ENCODE measurements at places on chromosomes 12 and 14.
A peak's percentile ranks its signal among the peaks of the same experiment; 100 is the strongest.

GRCh38 chr12:26726956-26727355, 106.0 kb downstream of the ITPR2 start:
- peak; percentile 2 for DNase-seq

DNA sequence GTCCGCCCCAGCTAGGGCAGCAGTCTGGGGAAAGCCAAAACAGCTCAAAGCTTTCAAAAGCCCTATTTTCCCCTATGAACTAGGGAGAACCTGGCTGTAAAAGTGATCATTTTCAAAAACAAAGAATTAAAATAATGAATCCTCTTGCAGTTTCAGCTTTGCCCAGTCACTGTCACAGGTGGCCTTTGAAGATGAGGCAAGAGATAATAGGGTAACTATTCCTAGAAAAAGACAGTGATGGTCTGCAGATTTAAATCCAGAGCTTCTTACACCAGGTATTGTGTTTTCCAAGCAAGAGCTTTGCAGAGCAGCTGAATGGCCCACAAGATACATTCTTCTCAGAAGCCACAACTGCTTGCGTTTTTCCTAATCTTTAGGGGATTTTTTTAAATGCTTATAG, 80.2 kb upstream of the NUDT4 start:
- no peak for DNase-seq

GRCh38 chr14:20356422-20356821, 13.0 kb downstream of the PARP2 start:
- peak; percentile 9 for DNase-seq

DNA sequence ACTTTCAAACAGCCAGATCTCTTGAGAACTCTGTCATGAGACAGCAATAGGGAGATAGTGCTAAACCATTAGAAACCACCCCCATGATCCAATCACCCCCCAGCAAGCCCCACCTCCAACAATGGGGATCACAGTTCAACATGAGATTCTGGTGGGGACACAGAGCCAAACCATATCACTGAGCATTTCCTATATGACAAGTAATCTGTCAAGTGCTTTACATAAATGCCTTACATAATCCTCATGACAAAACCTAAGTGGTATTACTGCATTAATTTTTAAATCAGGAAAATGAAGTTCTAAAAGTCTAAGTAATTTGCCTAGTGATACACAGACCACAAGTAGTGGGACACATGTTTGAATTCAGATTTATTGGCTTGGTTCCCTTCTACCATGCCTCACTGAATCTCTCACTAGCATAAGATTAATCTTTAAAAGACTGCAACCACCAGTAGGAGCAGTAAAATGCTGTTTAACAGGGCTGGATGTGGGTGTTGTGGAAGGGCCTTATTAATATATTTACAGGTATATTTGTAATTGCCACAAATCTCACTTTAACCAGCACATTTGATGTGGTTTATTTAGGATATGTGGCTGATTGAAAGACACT, 323.1 kb upstream of the FBXO33 start:
- DNase-seq = no peak

DNA sequence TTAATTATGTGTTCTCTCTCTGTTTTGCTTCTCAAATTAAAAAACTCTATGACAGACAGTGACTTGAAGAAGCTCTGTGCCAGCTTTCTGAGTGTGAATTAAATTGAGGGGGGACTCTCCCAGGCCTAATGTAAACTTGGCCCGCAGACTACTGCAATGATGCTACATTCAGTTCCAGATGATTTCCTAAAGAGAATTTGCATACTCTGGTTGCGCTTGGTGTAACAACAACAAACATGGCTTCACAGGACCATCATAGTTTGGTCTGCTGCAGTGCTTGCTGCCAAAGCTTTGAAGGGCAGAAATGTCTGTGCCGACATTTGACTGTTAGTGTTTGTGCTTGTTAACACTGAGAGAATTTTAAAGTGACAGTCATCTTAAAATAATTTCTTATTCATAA, 25.0 kb downstream of the CFAP54 start:
- DNase-seq = no peak

- no peak for DNase-seq
Measured at GRCh38 chr14:52730709-52731111, 744 bp downstream of the STYX start.

- no peak for DNase-seq
Measured at GRCh38 chr12:74499192-74499591, 38.4 kb upstream of the ATXN7L3B start.

- DNase-seq = peak; percentile 84
Measured at GRCh38 chr12:93571365-93571924, 1.0 kb upstream of the SOCS2 start.

- DNase-seq = no peak
Measured at GRCh38 chr12:104263580-104264358, 39.8 kb upstream of the EID3 start.

DNA sequence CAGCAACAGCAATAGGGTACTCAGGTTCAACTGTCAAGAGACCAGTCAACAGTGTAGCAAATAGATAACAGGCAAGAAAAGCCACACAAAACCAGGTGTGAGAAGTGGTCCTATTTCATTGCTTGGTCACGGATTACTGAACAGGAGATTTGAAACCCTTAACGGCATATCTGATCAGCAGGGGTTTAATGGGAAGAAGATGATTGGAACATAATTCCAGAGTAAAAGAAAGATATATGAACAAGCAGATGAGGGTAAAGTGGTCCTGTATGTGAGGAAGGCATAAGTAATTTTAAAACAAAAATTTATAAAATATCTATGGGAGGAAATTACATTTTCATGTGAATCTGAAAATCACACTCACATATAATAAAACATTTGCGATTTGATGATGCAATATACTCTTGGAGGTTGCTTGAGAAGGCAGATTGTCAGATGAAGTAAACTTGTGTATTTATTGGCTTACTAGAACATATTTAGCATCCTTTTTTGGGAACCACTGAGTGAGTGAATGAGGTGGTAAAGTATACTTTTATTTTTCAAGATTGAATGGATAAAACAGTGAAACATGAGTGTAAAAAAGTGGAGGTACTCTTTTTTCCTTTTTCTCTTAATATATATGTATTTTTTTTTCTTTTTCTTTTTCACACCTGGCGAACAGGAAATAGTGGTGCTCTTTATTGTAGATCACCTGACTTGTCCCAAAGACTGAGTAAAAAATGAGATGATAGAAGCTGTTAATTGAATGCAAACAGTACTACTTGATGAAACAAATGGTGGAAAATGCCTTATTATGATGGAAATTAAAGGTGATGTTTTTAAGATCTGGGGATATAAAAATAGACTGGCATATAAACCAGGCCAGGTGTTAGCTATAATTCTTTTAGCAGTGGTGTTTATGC, 21.6 kb upstream of the SDR39U1 start:
- DNase-seq = no peak

- DNase-seq = no peak
Measured at GRCh38 chr14:84420221-84420620, 1109.7 kb upstream of the FLRT2 start.

GRCh38 chr14:81342850-81343580, 57.1 kb downstream of the STON2 start:
- DNase-seq = no peak

DNA sequence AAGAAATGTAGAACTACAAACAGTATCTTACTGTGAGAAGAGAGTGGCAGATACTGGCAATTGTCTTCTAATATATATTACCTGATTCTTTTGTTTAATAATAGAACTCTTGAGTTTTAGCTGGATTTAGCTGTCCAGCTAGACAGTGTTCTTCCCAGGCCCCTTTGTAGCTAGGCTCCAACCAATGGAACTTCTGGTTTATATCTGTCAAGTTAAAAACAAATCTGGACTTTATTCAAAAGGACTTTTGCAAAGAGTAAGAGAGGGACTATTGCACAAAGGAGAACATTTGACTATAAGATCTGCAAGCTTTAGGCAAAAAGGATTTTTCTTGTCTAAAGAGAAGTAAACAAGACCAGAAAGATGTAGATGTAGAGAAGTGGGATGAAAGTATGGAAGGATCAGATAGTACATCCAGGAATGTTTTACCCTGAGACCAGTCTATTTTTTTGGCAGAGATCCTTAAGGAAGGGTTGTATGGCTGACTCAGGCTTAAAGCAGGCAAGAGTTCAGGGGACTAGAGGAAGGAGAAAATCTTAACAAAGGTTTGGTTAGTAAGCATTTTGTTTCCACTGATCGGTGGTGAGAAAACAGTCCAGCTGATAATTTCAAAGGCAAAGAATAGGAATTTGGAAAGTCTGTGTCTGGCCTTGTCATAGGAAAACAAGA, 111.1 kb upstream of the PLEKHA5 start:
- peak; percentile 84 for DNase-seq

DNA sequence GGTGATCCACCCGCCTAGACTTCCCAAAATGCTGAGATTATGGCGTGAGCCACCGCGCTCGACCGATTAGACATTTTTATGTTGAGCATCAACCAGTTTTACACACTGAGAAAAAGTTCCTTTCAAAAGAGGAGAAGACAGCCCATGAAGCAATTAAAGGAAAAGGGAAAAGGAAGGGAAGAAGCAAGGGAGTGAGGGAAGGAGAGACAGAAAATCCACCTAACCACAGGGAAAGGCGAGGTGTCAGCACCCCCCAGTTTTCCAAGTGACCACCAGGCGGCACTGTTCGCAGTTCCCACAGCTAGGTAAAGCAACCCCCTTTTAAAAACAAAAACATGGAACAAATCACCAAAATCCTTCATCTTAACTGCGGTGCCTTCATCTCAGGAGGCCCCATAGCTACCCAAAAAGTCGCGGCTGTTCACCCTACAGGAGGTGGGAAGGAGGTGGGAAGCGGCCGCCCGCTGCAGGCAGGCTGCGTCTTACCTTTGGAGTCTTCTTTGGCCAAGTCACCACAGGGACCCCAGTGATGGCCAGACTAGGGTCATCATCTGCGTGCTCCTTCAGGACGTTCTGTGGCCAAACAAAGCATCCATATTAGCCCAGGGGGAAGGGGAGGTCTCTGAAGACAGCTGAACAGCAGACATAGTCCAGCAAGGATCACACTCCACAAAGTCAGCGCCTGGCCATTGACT, 86.6 kb downstream of the KDM2B start:
- DNase-seq = peak; percentile 19

DNA sequence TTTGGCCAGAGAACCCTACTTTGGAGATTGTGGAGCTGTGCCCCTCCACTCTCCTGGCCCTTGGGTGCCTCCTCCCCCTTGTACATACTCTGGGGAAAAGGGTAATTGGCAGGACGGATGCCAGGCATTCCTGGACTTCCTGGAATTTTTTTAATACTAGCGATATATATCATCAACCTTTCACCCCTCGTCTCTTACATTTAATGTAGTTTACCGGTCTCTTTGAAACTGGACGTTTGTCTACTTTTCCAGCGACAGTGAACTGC, 767 bp upstream of the CRY1 start:
- DNase-seq = peak; percentile 76

GRCh38 chr14:91409928-91410718, 7.5 kb downstream of the CCDC88C start:
- no peak for DNase-seq

DNA sequence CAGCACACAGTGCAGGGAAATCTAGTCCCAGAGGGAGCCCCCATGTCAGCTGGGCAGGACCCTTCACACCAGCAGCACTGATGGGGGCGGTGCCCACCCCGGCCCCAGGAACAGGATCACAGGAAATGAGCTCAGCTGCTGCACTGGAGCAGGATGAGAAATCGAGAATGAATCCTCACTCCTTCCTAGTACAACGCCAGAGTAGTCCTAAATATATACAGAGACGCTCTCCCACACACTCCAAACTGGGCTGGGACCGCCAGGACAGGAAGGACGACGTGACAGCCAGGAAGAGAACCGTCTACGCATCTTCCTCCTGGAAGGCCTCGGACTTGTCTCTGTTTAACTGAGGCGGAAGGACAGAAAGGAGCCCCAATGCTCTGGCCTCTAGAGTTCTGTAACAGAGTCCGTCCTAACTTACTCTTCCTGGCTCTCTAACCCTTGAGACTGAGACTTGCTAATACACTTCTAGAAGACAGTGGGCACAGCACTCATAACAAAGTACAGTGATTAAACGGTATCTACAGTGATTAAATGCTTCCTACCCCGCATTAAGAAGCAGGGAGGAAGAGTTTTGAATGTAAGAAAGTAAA, 33.4 kb downstream of the CDC42BPB start:
- no peak for DNase-seq

GRCh38 chr12:123787466-123787865, 25.4 kb downstream of the DNAH10 start:
- DNase-seq = no peak

- DNase-seq = no peak
Measured at GRCh38 chr14:75987201-75987970, 1.8 kb downstream of the IFT43 start.

DNA sequence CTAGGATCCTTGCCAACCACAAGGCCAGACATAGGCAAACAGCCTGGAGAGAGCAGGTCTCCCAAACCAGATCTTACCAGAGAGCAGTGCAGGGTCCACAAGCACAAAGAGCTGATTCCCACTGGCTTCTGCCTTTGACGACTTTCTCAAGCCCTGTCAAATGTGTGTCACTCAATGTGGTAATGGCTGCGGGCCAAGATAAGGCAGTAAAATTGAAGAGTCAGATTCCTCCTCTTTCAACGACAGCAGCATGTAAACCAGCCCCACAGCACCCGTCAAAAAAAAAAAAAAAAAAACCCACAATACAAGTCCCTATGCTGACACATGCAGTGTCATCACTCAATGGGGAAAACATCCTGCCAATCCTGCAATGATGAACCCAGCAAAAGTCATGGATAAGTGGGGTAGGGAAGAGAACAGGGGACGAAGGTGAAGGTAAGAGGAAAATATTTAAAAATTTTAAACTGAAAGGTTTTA, at the start of gene STON2:
TSS of gene STON2 (minus strand) at position 123 of the 477 bp plus-strand sequence. CDS start 1,942 bp downstream, outside the sequence.
- DNase-seq = peak; percentile 92

- peak; percentile 21 for DNase-seq
Measured at GRCh38 chr12:107634530-107634929, 51.1 kb upstream of the PWP1 start.

- no peak for DNase-seq
Measured at GRCh38 chr12:25617991-25618390, 64.9 kb upstream of the LMNTD1 start.

- DNase-seq = no peak
Measured at GRCh38 chr14:102283631-102284129, 21.3 kb downstream of the MOK start.

GRCh38 chr14:98137131-98138025, 1134.6 kb downstream of the BCL11B start:
- no peak for DNase-seq

GRCh38 chr14:86539361-86540070, 1009.6 kb downstream of the FLRT2 start:
- DNase-seq = no peak

- DNase-seq = no peak
Measured at GRCh38 chr14:79567306-79567705, 644.0 kb downstream of the DIO2 start.

- DNase-seq = no peak
Measured at GRCh38 chr12:843609-844008, 91.2 kb downstream of the WNK1 start.
